ENCODE measurements at places on chromosomes 1 and 21. TPM values are rescaled to one million over a fixed set of nuclear protein-coding genes. Genes with fewer than 3 reads are reported as not detected.

DNA sequence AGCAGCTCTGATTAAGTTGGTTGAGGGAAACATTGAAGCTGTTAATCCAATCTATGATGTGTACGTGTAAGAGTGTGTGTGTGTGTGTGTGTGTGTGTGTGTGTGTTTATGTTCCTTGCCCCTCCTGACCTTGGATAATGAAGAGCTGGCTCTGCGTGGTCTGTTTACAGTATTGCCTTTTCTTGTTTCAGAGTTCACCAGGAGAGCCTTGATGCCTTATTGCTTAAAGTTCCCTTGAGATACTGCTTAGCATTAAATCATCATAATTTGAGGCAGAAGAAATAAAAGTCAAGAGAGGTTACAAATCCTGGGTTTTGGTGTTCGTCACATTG lies 36.4 kb downstream of the CAPN8 start:
- ATAC-seq: no peak

The GNPAT gene
- total RNA-seq: 41.9 TPM

The MPL gene
- total RNA-seq: not detected

- no peak for ATAC-seq
These were observed 5.6 kb downstream of the CAMK2N1 start for GRCh38 chr1:20480243-20480944.

The SERINC2 gene
- total RNA-seq: 0.13 TPM

The BTBD19 gene
- total RNA-seq: 15.9 TPM

- no peak for ATAC-seq
These were observed 19.3 kb downstream of the DHCR24 start for GRCh38 chr1:54867717-54868057.

The SLAMF6 gene
- total RNA-seq: 17.4 TPM

DNA sequence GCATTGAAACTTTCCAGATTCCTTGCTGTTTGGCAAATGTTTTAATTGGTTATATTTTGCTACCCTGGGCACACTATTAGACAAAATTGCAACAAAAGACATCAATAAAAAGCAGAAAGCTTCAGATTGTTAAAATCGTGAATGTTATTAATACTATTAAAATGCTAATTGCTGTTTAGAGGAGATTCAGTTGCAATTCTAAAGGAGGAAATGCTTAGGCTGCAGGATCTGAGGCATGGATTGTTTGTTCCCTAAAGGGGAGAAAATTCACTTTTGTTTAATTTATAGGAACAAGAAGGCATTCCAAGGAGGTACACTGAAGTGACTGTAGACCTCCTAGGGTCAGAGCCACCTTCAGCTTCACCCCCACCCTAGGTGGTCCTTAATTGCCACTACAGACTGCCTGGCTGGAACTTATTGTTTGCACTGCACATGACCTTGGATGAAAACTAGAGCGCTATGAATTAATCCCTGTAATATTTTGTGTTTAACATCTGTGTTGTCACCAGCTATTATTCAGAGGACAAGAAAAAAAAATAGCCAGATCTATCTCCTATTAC lies 1266.9 kb upstream of the ADGRL2 start:
- ATAC-seq: no peak

DNA sequence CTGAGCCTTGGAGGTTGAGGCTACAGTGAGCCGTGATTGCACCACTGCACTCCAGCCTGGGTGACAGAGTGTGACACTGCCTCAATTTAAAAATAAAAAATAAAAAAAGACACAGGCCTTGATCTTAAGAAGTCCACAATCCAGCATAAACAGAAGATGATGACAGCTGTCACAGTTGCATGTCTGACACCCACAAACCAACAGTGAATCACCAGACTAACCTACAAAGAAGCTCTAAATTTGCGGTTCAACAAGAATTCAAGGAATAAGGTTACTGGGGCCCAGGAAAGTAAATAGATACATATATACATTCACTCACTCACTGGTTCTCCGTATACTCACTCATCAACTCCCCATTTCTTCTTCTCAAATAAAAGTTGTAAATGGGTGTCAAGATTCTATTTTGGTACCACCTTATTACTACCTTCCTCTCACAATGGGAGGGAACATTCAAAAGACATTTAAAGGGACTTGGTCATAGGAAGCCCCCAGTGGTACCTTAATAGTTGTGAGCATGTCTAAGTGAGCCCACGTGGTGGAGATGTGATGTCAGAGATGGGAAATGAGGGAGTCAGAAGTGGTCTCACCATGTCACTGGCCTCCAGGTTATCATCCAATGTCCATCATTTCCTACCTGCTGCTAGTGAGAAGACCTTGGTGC lies 66.9 kb upstream of the PRDX6 start:
- ATAC-seq: peak; percentile 75

The ZNF670 gene
- 3.3 TPM for total RNA-seq

- ATAC-seq: no peak
These were observed 29.5 kb upstream of the RGS4 start for GRCh38 chr1:163039707-163040093.

- ATAC-seq: no peak
These were observed 17.4 kb downstream of the PIK3R3 start for GRCh38 chr1:46114925-46115603.

DNA sequence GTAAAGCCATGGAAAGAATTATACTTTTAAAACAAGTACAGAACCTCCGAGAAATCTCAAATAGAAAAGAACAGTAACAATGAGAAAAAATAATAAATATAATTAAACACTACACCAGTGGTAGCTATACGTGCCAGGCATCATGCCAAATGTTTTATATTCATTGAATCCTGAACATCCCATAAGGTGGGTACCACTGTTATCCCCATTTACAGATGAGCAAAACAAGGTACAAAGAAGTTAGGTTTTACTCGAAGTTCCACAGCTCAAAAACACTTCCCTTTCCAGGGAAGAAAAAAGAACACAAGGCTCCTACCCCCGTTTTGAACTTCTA lies 33.4 kb downstream of the JAK1 start:
- ATAC-seq: no peak

- ATAC-seq: peak; percentile 56
These were observed 612 bp downstream of the PSMA5 start for GRCh38 chr1:109425391-109426280.

- no peak for ATAC-seq
These were observed 836 bp downstream of the CD2 start for GRCh38 chr1:116755066-116755465.

DNA sequence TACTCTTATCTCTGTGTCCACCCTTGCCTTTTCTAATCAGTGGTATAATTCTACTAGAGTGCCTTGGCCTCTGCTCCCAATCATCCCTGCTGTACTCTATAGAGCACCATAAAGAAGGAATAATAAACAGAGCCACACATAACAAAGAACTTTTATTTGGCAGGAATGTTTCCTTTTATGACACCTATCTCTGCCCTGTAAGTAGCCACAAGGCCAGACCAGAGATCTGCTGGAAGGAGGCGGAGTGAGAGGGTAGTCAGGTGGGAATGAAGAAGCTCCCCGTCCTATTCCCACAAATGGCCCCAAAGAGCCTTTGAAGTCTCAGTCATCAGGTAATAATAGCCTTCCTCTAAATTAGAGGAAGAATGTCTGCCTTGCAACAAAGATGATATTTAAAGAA lies 32.7 kb downstream of the WLS start:
- ATAC-seq: no peak

- ATAC-seq: peak; percentile 66
These were observed 55.7 kb downstream of the LRRC8C start for GRCh38 chr1:89688607-89689006.

- no peak for ATAC-seq
These were observed 36.2 kb upstream of the FHAD1 start for GRCh38 chr1:15210651-15211375.

DNA sequence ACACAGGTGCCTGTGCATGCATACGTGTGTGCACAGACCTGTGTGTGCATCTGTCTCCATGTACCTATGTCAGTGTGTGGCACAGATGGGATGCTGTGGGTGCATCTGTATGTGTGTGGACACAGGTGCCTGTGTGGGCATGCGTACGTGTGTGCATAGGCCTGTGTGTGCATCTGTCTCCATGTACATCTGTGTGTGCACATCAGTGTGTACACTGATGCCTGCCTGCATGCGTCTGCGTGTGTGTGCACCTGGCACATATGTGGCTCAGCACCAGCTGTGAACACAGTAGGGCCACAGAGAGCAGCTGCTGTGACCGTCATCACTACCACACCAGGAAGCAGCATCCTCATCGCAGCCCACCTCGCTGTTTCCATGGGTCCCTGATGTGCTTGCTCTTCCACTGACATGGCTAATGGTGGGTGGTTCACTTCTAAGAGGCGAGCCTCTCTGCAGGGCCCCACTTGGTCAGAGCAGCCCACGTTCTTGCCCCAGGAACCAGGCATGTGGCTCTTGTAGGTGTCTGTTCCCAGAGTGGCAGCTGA lies 9.6 kb upstream of the SPATC1L start:
- no peak for ATAC-seq

The RAB7B gene
- not detected for total RNA-seq

DNA sequence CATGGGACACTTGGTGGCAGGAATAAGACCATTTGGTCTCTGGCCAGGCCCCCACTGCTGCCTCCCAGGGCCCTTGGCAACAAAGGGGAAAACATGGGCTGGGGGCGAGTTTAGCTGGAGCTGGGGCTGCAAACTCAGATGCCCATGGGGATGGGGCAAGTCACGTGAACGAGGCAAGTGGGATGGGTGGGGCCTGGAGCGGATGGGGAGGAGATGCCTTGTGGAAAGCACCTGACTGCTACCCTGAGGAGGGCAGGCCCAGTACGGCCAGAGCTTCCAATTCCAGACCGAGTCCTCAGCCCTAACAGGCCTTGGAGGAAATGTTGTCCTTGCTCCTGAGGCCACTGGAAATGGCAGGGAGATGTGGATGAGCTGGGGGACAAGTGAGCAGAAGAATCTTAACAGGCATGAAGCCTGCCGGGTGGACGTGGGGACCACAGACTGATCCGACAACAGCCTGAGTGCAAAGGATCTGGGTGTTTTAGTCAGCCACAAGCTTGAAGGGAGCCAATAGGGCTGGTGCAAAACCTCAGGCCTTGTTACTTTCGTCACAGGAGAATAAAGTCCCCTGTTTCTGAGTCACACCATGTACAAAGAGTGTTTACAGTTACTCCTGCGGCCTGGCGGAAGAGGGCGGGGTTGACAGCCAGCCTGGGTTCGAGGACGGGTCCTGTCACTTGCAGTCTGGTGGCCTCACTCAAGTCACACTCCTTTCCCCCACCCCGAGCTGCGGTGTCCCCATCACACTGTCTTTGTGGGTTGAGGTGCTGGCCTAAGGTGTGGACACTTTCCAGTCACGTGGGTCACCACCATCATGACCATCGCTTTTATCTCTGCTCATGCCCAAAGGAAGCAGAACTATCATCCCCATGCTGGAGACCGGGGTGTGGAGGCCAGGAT lies 19.1 kb downstream of the RUNX3 start:
- peak; percentile 90 for ATAC-seq

Measured in activated T-helper 17 cell treated with anti-CD3 and anti-CD28 coated beads, Interleukin-2, amount 50 U/mL, for 72 hours (primary cell).